ENCODE measurements at places on chromosomes 11 and 22.

DNA sequence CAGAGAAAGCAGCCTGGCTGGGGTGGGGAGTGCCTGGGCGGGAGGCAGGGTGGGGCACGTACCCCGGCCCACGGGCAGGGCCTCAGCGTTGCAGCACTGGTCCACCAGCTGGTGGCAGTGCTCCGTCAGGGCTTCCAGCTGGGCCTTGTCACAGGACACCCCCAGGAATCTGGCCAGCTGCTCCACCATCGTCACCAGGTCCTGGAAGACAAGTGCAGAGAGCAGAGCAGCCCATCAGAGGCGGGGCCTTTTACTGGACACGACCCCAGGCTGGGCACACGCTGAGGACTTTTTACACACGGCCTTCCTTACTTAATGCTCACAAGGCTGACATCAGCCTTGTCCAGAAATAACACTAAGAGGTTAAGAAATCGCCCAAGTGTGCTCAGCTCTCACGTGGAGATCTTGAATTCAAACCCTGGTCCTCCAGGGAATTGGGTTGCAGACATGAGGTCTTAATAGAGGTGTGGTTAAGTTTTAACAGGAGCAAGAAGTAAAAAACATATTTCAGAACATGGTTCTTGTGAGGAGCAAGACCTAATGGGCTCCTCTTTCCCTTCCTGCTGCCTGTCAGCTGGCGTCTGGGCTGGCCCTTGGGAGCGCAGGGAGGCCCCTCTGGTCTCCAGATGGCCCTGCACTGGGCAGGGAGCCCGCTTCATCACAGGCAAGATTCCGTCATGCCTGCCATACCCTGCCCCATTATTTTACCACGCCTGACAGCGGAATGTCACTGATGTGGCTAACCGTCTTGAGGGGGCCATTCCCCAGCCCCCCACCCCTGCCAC is 17.1 kb upstream of the EFCAB6 start:
- no peak for DNase-seq

DNA sequence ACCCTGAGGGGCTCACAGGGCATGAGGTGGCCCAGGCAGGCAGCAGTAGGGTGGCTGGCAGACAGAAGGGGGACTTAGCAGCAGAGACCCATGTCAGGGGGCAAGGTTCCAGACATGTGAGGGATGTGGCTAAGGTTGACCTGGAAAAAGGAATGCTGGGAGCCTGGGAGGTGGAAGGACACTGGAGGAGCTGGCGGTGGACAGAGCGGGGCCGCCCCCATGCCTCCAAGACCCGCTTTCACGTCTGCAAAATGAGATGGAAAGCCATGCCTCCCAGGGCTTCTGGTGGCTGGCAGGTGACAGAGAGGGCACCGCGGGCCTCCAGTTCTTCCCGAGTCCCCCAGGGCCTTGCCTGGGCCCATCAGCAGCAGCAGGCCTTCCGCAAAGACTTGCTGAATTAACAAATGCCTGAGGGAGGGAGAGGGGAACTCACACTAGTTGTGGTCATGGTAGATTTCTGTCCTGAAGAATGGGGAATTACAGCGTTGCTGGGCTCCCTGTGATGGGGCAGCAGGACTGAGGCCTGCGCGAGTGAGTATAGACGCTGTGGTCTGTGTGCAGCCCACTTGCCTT is 23.1 kb upstream of the SOX10 start:
- DNase-seq, result no peak

DNA sequence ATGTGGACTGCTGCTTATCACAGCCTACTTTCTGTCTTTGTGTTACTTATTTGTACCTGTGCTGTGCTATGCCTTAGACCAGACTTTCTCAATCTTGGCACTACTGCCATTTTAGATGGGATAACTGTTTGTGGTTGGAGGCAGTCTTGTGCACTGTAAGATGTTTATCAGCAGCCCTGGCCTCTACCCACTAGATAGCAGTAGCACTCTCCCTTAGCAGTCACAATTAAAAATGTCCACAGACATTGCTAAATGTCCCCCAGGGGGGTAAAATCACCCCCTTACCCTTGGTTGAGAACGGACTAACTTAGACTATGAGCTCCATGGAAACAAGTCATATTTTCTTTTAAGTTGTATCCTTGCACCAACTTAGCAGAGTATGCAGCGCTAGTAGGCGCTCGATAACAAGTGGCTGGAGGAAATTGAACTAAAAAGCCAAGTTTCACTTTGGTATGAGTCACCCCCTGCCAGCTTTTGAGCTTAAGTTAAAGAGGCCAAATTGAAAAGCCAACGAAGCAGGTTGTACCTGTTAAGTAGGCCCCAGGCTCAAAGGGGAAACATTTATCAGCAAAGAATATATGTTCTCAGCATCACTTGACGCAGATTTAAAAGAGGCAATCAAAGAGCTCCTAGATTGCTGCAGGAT is 304.8 kb upstream of the SORL1-AS1 start:
- peak; percentile 27 for DNase-seq

DNA sequence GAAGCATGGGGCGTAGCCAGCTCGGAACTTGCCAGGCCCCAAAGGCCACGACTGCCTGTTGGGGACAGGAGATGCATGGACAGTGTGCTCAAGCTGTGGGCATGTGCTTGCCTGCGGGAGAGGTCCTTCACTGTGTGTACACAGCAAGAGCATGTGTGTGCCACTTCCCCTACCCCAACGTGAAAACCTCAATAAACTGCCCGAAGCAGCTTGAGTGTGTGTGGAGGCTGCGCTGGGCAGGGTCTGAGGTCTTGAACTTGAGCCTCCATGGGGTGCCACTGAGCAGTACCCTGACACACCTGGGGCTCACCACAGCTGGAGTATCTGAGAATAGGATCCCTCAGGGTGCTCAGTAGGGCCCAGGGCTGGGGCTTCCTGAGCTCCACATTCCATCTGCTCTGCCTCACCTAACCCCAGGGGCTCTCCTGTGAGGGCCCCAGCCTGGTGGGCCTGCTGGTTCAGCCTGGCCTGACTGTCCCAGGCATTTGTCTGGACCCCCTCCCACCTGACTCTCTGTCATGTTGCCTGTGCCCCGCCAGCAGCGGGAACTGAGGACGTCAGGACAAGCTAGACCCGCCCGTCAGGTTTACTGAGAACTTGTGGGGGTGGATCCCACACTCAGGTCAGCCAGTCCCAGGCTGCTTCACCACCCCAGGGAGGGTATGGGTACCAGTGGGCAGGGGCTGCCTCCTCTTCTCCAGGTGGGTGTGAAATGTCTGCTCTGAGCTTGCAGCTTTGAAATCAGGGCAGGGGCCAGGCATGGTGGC is 3.2 kb downstream of the RASSF7 start:
- no peak for DNase-seq

DNA sequence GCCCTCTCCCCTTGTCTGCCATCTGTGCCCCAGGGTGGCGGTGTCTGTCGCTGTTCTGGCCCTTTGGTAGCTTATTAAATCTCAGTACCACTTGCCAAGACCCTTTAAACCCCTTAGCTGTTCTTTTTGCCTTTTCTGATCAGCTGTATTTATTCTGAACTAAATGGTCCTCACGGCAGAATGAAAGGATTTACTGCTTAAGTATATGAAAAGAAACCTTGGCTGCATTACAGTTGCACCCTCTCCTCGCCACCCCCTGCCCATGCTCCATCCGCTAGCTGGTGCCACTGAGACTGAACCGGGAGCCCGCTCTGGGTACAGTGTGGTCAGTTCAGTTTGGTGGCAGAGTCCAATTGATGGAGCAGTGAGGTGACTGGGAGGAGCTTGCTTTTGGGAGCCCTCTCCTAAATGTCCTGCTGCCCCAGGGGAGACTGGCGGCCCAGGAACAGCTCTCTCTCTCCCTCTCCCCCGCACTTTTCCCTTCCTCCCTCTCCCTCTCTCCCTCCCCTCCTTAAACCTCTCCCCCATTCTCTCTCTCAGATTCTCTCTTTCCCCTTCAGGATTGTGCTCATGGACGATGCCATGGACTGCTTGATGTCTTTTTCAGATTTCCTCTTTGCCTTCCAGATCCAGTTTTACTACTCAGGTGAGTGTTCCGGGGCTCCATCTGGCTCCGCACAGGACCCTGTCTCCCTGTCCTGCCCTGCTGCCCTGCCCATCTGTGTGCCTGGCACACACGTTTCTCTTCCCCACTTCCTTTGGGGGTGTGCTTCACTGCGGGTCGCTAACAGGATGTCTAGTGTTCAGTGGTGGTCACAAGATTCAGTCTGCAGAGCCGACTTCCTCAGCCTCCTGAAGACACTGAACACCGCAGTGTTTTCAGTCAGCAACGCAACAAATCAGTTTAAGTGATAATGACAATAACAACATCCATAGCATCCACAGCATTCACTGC is 21.8 kb downstream of the ARFGAP2 start:
- no peak for DNase-seq

DNA sequence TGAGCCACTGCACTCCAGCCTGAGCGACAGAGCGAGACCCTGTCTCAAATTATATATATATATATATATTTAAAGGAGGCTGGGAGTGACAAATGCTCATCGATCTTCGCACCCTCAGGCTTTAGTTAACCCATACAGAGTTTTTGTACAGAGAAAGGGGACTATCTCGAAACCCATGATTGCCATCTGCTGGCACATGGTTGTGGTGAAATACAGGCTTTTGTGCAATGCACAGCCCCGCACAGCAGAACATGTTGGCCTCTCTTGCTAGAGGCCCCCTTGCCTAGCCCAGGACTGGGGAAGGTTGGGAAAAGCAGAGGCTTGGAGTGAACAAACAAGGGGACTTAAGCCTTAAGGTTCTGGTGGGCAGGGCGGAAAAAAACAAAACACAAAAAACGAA is 3.6 kb downstream of the MYBPC3 start:
- DNase-seq, result no peak

DNA sequence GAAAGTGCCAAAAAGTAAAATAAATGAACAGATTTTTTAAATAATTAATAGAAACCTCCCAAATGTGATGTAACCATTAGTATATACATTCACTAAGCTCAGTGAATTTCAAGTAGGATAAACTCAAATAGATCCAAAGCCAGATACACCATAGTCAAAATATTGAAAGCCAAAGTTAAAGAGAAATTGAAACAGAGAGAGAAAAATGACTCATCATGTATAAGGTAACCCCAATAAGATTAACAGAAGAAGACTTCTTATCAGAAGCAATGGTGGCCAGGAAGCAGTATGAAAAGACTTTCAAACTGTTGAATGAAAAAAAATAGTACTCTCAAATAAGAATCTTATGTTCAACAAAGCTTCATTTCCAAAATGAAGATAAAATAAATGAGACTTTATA is 70.5 kb downstream of the LUZP2 start:
- no peak for DNase-seq

DNA sequence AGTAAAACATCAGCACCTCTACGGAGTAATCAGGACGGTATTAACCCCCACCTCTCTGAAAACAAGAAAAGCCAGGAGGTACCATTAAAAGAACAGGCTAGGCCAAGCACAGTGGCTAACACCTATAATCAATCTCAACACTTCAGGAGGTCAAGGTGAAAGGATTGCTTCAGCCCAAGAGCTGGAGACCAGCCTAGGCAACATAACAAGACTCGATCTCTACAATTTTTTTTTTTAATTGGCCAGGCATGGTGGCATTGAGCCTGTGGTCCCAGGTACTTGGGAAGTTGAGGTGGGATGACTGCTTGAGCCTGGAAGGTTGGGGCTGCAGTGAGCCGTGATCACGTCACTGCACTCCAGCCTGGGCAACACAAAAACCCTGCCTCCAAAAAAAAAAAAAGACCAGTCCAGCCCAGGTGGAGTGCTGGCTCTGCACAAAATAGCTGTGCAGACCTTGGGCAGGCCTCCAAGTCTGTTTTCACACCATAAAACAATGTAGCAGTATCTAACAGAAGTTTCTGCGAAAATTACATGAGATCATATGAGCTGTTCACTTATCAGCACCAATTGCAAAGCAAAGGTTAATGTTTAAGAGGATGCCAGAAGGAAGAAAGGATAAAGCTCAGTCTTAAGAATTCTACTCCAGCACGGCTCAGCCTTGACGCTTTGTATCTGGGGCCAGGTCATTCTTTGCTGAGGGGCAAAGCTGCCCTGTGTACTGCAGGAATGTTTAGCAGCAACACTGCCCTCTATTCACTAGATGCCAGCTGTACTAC is 14.8 kb downstream of the CHKA start:
- DNase-seq, result peak; percentile 53

DNA sequence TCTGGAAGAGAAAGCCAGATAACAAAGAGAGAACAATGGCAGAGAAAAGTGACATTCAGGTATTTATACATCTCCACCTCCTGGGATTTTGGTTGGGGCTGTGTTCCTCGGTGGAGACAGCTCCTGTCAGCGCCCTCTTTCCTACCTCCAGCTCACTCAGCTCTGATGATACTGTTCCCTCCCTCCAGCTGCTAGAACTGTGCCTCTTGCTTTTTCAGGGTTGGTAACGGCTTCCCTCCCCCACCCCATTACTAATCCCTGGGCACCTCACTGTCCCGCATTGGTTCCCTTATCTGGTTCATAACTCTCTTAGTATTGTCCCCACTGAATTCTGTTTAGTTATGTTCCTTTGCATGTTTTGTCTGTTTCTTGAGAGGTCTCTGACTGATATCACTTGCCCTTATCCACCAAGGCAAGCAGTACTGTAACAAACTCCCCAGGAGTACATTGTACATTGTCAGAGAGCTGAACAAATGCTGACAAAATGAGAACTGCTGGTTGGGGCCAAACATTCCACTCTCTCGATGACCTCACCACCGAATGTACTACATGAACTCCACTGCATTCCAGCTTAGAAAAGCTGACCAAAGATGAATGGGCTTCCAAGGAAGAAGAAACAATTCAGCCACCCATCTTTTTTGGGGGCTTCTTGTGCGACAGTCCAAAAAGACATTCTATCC is 5.7 kb upstream of the FBXO3 start:
- no peak for DNase-seq

DNA sequence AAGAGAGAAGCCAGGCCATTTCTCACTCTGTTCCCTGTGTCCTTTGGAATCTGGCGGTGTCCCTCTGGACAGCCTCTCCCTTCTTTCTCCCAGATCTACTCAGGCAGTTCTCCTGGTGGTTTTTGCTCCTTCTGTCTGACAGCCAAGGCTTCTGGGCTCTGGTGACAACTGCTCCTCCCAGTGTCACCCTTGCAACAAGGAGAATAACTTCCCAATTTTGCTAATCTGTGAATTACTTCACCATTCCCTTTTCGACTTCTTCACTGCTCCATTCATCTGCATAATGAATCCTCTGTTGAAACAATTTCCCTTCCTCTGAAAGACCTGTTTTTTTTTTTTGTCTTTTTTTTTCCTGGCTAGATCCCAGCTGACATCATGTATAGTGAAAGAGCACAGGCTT is 56.3 kb upstream of the PDE3B start:
- DNase-seq, result peak; percentile 26

DNA sequence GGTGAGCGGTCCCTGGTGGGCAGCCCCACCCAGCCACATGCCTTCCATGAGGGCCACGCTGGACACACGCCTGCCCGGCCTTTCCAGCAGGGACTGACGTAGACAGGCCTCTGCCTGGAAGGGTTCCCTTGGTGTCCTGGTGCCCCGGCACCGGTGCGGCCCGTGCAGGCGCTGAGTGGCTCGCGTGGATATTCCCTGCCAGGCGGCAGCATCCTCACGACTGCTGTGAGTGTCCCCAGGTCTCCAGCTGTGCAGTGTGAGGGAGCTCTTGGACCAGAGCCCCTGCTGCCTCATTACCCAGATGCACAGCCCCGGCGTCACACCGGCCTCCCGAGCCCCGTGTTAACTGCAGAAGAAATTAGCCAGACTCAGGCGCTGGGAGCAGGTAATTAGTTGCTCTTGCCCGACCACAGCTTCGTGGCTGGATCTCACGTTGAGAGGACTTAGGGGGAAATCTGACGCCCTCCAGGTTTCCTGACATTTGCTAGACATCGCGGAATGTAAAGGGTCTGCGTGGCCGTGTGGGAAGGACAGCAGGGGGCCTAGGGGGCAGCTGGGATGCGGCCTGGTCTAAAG is 1196.3 kb downstream of the BRD1 start:
- peak; percentile 51 for DNase-seq

- no peak for DNase-seq
Measured at GRCh38 chr11:102385085-102386007, 38.3 kb downstream of the BIRC2 start.
